Cerebellar nuclear complex (tissue), 1 donor: ENCODE measurements at places on chromosomes 2 and 18.

DNA sequence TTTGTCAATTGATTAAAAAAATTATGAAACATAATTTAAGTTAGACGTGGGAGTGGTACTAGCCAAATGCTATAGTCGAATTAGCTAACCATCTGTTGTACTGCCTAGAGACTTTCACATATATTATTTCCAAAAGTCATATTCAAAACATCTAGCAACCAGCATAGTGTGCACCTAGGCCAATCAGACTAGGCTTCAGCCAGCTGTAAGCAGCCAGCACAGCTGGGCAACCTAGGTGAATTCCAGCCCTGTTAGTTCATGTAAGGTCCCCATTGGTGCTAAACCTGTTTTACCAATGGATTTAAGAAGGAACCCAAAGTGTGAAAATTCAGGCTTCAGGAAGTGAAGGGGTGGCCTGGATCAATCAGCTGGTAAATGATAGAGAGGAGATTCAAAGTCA, 144.3 kb downstream of the BCL2 start:
- DNase-seq: no peak

DNA sequence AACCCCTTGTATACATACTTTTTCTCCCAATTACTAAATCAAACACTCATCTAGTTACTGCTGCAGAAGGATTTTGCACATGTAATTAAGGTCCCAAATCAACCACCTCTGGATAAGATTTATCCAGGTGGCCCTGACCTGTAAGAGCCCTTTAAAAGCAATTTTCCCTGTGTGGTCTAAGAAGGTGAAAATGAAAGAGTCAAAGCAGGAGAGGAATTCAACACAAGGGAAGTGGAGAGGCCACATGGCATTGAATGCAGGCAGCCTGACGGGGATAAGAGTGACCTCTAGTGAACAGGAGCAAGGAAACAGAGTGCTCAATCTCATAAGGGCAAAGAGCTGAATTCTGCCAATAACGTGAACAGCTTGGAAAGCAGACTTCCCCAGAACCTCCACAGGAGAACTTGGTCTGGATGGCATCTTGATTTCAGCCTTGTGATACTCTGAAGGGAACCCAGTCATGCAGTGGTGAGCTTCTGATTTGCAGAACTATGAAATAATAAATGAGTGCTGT, 27.2 kb downstream of the PPP3R1 start:
- DNase-seq: no peak

DNA sequence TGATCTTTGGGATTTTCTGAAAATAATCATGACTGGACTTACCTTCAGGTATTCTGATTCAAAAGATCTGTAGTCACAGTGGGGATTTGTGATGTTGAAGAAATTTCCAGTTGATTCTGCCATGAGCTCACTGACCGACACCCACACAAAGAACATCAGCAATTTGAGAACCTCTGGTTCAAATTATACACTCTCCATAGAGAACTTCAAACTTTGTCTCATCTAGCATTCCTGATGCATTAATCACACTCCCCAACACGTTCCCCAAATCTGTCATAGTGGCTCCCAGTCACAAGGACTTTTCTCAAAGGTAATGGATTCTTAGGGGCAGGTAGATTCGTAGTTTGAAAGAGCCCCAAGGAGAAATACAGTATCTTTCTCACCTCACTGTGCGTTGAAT, 584.3 kb downstream of the FBXO15 start:
- DNase-seq: no peak

- no peak for DNase-seq
Measured at GRCh38 chr18:58887613-58887963, 22.9 kb downstream of the ZNF532 start.

- DNase-seq: no peak
Measured at GRCh38 chr2:241893265-241893664, 23.7 kb downstream of the RTP5 start.

- no peak for DNase-seq
Measured at GRCh38 chr2:202752071-202752470, 117.3 kb downstream of the FAM117B start.

- no peak for DNase-seq
Measured at GRCh38 chr18:23354625-23355024, 98.5 kb upstream of the RIOK3 start.

GRCh38 chr2:237291138-237291792, 122.7 kb downstream of the COL6A3 start:
- DNase-seq: no peak

- no peak for DNase-seq
Measured at GRCh38 chr18:13318731-13319501, 100.4 kb downstream of the LDLRAD4 start.

DNA sequence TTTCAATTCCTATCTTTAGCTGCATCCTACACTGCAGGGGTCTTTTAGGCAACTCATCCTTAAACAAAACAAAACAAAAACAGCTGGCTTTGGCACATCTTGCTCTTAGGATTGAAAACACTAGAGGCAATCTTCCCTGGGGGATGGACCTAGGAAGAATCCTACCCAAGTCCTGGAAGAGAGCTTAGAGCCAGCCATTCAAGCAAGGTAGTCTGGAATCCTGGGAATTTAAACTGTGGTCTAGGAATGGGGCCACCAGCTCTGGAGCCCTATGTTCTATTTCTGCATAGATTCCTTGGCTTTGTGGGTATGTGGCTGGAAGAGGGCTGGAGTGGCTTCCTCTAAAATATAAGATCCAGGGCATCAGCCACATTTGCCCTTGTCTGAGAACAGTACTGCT, 27.7 kb downstream of the MYL1 start:
- DNase-seq: no peak

GRCh38 chr2:11160731-11161455, 5.6 kb downstream of the SLC66A3 start:
- DNase-seq: no peak

GRCh38 chr2:144711630-144712549, 192.0 kb upstream of the ZEB2 start:
- DNase-seq: no peak

DNA sequence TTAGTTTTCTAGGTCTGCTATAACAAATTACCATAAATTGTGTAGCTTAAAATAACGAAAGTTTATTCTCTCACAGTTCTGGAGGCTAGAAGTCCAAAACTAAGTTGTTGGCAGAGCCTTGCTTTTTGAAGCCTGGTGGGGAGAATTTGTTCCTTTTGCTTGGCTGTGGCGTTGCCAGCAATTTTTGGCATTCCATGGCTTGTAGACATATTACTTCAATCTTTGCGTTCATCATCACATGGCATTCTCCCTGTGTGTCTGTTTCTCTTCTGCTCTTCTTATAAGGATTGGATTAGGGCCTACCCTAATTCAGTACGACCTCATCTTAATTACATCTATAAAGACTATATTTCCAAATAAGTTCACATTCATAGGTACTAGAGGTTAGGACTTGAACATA, 217.7 kb downstream of the MBD5 start:
- no peak for DNase-seq

DNA sequence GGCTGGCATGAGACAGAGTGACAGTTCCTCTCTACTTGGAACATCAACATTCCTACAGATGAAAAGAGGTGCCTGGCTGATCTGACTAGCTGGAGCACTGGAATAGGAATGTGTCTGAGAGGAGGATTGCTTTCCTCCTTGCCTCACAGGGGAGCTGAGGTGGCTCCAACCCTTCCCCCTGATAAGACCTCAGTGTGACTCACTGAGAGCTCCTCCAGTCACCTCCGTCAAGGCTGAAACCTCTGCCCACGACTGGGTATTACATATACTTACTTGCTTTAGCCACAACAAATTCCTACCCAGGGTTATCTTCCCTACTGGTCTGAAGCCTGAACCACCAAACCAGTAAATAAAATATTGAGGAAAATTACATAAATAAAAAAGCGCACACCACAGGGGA, 342.7 kb upstream of the REG3G start:
- DNase-seq: no peak

DNA sequence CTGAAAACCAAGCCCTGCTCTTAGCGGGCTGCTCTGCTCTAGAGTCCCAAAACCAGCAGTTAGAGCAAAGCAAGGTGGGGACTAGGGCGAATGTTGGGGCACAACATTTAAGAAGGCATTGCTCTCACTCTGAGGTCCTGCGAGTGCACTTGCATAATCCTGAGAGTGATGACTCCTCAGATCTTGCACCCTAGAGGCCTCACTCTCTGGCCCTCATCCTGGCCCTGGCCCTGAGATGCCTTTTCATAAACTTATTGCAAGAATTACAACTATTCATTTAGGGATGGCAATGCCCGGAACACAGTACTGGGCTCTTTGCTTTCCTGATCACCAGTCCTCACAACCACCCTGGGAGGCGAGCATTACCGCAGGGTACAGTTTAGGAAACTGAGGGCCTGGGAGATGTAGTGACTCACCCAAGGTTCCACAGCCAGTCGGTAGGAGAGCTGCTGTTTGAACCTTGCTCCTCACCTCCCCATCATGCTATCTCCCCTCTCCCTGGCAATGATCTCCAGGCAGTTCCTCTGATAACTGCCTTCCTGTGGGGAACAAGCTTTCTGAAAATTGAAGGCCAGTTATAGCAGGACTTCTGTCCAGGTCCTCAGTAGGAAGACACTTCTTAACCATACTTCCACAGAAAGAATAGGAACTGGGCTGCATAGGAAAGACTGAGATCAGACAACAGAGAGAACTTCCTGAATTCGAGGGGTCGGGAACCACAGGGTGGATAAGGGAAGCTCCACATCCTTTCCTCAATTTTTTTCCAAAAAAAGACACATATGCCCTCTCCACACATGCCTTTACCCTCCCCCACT, 91.3 kb downstream of the TNS1 start:
- DNase-seq: no peak

DNA sequence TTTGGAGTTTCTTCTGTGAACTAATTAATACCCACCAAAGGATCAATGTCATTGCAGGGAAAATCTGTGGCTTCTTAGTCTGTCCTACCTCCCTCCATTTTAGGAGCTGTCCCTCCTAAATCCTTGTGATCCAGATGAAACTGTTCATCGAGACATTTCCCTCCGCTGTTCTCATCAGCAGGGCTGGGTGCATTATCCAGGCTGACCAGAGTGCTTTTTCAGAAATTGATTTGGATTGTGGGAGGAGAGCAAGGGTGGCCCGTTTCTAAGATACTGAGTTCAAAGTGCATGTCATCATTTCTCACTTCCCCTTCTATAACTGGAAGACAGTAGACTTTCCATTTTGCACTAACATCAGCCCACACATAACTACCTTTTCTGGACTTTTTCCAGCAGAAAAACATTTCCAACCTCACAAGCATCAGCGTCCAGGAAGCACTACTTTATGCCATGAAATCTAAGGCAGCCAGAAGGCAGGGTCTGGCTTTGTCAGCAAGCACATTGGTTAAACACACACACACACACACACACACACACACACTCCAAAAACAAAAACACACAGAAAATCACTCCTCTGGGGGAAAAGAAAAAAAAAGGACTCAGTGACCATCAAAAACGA, 94.1 kb downstream of the ANKRD44 start:
- no peak for DNase-seq

GRCh38 chr2:11387100-11387390, 42.6 kb upstream of the ROCK2 start:
- no peak for DNase-seq

- DNase-seq: no peak
Measured at GRCh38 chr2:127426501-127427354, 8.5 kb downstream of the PROC start.

GRCh38 chr2:218893349-218894150, 12.9 kb downstream of the WNT10A start:
- no peak for DNase-seq

DNA sequence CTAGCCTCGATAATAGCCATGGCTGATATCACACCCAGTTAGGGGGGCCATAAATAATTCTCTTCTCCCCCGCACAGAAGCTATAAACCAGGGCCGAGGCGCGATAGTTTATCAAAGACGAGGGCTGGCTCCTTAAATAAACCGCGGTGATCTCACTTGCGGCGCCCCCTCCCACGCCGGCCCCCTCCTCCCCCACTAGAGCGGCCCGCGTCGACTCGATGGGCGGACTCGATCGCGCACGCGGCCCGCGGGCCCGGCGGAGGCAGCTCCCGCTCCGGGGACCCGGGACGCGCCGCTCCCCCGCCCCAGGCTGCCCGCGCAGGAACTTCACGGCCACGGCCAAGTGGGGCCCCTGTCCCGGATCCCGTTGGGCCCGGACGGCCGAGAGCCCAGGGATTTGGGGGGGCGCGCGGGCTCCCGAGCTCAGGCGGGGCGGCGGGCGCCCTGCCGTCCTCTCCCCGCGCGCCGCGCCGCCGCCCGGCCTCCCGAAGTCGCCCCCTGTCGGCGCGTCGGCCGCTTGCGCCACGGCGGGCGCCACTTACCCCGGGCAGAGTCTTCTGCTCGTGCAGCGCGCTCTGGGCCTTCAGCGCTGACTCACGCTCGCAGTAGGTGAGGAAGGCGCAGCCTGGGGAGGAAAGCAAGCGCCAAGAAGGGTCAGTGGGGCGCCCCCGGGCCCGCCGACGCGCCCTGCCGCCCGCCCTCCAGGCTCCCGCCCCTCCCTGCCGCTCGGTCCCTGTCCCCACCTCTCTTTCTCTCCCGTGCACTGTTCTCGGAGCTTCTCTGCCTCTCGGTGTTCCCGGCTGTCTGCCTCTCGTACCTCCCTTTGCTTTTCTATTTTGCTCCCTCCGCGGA, 80.4 kb downstream of the CELF4 start:
- no peak for DNase-seq

DNA sequence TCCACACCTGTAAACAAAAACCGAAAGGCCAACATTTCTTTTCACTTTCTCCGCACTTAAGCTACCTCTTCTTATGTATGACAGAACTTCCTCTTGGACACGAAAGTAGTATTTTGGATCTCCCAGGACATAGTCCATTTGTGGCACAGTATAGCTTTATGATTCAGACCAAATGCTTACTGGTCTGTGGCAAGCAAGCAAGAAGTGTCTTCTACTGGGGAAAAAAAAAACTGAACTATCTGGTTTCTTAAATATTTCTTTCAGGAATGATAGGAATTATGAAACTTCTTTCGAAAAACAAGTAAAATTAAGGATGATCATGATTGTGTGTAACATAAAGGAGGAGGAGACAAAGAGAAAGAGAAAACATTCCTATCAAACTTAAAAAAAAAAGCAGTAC, 33.6 kb downstream of the SRBD1 start:
- no peak for DNase-seq

DNA sequence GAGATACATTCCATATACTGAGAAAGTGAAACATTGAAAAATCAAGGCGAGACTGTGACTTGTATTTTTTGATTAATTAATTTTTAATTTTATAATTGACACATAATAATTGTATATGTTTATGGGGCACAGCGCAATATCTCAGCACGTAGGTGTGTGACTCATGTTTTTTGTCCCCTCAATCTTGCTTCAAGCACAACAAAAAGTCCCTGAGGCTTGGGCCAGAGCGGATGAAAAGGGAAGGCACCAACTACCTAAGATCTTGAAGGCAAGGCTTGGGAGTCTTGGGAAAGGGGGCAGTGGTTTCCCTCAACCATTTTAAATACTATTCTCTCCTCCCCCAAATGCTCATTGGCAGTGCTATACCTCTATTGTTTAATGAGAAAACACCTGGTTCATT, 9.9 kb downstream of the SGPP2 start:
- no peak for DNase-seq

DNA sequence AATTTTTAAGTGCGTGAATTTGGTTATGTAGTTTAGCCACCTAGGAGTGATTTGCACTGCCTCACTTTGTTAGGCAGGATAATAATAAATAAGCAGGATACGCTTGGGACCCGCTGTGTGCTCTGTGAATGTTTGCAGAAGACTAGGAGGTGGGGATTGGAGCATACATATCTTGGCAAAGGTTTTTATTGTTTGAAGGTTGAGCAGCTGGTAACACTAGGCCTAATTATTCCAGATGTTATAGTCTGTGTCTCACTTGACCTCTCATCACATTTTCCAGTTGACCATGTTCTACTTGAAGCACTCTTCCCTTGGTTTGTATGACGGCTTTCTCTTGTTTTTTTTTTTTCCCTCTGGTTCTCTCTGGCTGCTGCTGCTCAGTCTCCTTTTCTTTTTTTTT, 42.7 kb downstream of the FHOD3 start:
- DNase-seq: no peak

- DNase-seq: no peak
Measured at GRCh38 chr2:182379241-182379640, 47.6 kb downstream of the PDE1A start.
